Vagina (tissue), 2 donors: ENCODE measurements at places on chromosomes 12 and 14. TPM values are rescaled to one million over a fixed set of nuclear protein-coding genes. Genes with fewer than 3 reads are reported as not detected.

PTHLH gene
- total RNA-seq = 7.9 TPM

FOXG1 gene
- total RNA-seq = not detected

ITGB7 gene
- total RNA-seq = 3.7 TPM

LRRIQ1 gene
- 0.25 TPM for total RNA-seq

CCDC197 gene
- not detected for total RNA-seq

RPGRIP1 gene
- total RNA-seq = not detected

IL31 gene
- total RNA-seq = not detected

MGP gene
- 1,065 TPM for total RNA-seq

CD163L1 gene
- total RNA-seq = 0.74 TPM

FGD4 gene
- total RNA-seq = 38.3 TPM

TSPAN8 gene
- 2.9 TPM for total RNA-seq

COCH gene
- 35.6 TPM for total RNA-seq

GRCh38 chr14:73500360-73500759 is 9.6 kb downstream of the RIOX1 start:
- DNase-seq = no peak

- DNase-seq = no peak
Measured at GRCh38 chr14:43692706-43693105, 814.4 kb downstream of the FSCB start.

GRCh38 chr12:91250273-91250665 is 67.7 kb upstream of the DCN start:
- no peak for DNase-seq

DNA sequence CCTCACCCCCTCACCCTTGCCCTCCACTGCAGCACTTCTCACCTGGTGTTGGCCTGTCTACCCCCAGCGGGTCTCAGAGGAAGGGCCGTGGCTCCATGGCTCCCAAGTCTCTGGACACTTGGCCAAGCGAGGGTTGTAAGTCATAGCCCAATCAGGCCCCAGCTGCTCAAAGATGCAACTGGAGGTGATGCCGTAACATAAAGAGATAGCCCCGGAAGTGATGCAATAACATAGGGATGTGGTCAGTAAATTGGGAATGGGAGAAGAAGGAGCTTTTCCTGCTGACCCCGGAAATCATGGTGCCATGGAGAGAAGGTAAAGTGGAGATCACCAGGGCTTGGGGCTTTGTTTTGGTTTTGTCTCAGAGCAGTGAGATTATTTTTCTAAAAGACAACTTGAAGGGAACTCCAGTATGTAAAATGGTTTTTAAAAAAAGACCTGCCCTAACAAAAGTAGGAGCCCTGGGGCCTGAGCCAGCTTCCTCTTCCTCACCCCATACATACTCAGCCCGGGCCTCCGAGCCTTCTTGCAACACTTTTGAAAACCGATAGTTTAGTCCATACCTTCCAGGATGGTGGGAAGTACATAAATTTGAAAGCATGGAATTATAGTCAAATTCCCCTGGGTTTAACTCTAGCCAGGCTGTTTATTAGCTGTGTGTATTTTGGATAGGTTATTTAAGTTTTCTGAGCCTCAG is 212.5 kb downstream of the CRADD start:
- no peak for DNase-seq

DNA sequence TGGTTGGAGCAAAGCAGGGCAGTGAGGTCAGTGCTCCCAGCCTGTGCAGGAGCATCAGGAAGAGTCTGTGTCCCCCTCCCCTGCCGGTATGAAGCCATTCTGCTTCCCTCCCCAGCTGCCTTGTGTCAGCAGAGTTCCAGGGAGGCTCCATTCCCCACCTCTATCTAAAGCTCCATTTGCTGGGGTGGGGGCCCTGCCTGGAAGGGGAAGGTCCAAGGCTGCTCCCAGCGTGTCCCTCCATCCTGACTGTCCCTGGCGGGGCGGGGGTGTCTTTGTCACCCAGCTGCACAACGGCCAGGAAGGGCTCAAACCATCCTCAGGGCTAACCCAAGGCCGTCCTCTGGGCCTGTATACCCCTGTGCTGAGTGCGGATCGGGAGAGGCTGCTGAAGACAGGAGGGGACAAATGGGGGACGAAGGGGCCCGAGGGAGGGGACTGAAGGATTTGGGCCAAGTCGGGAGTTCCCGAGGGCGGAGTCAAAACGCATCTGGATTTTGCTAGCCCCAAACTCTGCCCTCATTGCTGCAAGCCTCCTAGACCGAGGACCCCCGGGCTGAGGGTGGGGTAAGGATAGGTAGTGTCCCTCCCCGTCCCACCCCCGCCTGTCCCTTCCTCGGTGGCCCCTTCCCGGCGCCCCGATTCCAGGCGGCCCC is 748 bp upstream of the ACVRL1 start:
- DNase-seq = no peak

- DNase-seq = no peak
Measured at GRCh38 chr12:52082988-52083637, 3.6 kb downstream of the SMIM41 start.

- no peak for DNase-seq
Measured at GRCh38 chr12:42459336-42459847, 130.2 kb downstream of the PRICKLE1 start.

- no peak for DNase-seq
Measured at GRCh38 chr14:100695423-100695738, 31.3 kb upstream of the DLK1 start.

DNA sequence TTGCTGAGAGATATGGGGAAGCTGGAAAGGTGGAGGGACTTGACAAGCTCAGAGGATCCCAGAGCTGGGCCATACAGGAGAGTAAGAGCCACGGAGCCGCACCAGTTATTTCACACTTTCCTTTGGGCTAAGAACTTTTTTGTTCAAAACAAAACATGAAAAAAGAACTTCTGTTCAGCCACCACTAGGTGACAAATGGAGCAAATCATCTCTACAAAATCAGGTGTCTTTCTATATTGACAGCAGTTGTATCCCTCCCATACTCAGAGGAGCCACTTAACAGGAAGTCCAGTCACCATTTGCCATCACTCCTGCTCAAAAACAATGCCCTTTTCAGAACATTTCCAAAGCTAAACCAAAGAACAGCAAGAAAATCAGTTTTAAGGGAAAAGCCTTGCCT is 70.3 kb upstream of the DBX2 start:
- no peak for DNase-seq

DNA sequence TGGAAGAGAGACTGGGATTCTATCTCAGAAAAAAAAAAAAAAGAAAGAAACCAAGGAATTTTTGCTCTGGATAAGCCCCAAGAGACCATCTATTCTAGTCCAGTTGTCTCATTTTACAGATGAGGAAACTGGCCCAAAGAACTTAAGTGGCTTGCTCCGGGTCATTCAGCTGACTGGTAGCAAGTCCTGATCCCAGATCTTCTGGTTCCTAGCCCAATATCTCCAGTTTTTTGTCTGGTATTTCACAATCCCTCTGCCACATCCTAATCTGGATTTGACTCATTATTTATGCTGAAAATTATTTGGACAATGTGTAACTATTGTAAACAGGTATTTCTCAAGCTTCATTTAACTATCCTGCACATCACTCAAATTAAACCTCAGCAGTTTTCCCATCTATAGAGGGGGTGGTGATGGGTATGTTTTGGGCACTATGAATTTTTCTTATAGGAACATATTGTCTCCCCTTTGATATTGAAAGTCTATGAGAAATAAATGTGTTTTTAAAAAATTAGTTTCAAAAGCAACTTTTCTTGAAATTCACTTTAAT is 43.4 kb downstream of the PPP2R5E start:
- no peak for DNase-seq

- no peak for DNase-seq
Measured at GRCh38 chr12:59937148-59937547, 341.3 kb downstream of the SLC16A7 start.

DNA sequence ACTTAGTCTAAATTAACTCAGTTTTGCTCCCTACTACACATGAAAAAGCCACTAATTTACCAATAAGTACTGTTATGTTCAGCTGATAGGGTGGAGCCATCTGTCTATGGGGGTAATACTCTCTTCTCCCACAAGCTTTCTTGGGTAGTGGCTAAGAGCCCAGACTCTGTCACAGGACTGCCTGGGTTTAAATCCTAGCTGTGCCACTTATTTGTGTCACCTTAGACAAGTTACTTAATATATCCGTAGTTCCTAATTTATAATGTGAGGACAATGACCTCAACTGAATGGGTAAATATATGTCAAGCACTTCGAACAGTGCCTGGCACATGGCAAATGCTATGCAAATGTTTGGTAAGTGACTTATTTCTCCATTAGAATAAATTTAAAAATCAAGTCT is 185.6 kb downstream of the DACT1 start:
- no peak for DNase-seq

DNA sequence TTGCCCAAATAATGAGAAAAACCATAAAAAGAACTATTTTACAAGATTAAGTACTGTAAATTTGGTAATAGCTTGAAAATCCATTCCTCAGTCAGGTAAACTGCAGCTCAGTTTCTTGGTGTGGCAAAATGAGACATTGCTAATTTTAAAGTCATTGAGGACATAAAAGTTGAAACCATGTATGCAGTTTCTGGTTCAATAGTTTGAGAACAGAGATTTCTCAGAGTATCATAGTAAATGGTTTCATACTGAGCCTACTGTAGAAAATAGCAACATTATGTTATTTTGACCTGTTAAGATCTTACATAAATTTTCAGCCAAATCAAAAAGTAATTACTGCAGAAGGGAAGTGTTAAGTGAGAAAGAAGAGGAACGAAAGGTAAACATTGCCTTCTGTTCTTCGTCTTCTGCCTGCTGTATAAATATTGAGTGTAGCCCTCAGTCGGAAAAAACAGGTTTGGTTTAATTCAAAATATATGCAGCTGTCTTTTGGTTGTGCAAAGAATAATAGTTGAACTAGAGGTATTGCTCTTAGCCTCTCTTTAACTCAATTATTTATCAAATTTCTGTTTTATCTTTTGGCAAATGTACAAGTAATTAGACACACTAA is 119.6 kb downstream of the SYNE2 start:
- no peak for DNase-seq

- DNase-seq = no peak
Measured at GRCh38 chr14:102028733-102029132, 58.1 kb downstream of the HSP90AA1 start.

DNA sequence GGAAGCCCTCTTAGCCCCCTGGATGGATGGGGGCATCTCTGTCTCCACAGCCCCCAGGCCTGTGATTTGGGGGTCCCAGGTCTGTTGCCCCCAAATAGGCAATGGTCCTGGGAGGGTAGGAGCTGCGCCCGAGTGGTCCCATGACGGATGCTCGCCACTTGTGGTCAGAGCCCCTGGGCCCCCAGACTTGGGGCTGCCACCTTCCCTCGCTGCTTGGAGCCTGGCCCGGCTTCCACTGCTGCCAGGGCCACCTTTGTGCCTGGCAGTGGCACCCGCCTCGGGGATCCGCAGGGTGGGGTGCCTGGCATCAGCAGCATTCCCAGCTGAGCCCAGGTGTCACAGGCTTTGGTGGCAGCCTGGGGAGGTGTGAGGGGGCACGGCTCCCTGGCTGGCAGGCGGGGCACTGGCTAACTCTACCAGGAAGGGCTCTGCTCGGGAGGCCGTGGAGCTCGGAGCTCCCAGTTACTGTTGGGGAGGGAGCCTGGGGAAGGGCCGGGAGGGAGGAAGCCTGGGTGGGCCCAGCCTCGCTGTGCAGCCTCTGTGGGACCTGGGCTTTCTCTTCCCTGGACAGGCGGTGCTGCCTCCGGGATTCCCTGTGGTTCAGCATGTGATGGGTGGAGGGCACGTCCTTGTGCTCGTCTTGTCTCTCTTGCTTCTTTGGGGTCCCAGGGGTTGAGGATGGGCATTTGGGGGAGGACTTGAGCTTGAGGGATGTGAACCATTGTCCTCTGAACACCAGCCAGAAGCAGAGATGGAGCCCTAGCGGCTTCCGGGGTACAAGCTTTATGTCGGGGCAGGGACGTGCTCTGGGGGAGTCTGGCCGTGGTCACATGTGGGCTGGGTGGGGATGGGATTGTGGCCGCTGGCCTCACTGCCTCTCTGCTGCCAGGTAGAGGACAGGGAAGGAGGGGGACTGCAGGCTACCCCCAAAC is 5.4 kb downstream of the KIF26A start:
- no peak for DNase-seq

DNA sequence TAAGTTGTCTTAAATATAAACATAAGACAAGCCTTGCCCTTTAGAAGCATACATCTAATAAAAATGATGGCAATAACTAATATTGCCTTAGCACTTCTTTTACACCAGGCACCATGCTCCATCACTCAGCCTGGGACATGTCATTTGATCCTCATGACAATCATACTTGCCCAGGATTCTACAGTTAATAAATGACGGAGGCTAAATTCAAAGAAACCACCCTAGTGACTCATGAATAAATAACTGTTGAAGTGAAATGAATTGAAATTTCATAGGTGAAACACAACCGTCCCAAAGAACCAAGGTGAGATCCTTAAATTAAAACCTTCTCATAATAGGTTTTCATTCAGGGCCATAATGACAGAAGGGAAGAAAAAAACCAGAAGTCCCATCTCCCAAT is 89.5 kb downstream of the GRIN2B start:
- no peak for DNase-seq

- DNase-seq = no peak
Measured at GRCh38 chr12:75560167-75560566, 48.8 kb upstream of the KRR1 start.

DNA sequence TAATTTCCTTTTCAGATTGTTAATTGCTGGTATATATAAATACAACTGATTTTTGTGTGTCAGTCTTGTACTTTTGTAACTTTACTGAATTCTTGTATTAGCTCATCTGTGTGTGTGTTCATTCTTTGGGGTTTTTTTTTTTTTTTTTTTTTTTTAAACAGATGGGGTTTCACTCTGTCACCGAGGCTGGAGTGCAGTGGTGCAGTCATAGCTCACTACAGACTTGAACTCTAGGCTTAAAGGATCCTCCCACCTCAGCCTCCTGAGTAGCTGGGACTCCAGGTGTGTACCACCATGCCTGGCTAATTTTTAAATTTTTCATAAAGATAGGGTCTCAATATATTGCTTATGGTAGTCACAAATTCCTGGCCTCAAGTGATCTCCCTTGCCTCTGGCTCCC is 68.0 kb downstream of the WNK1 start:
- DNase-seq = no peak

- no peak for DNase-seq
Measured at GRCh38 chr14:81331229-81332021, 68.7 kb downstream of the STON2 start.

DNA sequence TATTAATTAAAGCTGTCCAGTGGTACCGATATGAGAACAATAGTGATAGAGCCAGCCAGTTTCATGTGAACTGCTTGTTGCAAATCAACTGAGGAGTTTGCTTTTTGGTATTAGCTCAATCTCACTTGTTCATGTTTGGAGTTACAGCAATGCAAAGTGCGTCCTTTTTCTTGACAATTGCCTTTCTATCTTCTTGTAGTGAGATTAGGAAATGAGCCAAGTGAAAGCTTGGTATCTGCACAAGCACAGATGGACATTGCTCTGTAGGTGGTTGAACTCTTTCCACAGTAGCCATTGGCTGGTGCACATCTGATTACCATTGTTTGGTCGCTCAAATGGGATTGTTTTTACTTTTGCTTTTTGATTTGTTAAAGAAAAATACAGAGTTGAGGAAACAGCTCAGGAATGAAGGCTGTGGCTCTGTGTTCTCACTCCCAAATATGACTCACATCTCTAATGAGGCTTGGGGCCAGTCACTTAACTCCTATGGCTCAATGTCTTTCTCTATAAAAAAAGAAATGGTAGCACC is 241.4 kb downstream of the BMP4 start:
- DNase-seq = no peak

GRCh38 chr12:61525331-61525730 is 734.9 kb upstream of the USP15 start:
- DNase-seq = no peak

GRCh38 chr12:45388545-45388944 is 172.7 kb downstream of the ANO6 start:
- no peak for DNase-seq
